Thoracic aorta (tissue), 2 donors: ENCODE measurements at places on chromosomes 4 and X.

- no peak for DNase-seq
Observed at GRCh38 chrX:335758-336155, 17.2 kb upstream of the GTPBP6 start.

DNA sequence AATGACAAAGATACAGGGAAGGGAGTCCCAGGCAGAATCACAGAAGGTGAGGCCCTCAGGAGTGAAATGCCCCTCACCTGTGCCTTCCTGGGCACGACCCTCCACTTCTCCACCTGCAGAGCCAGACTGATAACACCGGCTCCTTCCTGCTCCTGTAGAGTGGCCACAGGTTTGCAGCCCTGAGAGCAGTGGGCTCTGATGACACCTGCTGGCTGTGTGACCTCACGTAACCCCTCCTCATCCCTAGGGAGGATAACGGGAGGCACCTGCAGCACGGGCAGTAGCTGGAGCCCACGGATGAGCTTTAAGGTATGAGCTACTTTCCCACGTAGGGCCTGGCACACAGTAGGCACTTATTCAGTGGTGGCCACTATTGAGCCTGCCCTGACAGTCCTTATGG lies 25.5 kb upstream of the MAN2B2 start:
- no peak for DNase-seq

DNA sequence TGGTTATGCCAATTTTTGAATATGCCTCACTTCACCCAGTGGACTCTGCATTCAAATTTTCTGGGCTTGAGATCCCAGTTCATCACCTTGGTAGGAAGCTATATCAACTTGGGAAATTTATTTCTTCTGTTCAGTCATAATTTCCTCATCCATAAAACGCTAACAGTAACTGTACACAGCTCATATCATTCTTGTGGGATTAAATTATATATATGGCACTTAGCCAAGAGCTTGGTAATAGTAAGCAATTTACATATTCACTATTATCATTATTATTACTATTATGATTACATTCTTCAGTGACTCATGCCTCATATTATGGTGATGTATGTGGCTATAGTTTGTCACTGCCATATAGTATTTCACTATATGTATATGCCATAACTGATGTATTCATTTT lies 177.6 kb downstream of the CPE start:
- DNase-seq, result no peak

DNA sequence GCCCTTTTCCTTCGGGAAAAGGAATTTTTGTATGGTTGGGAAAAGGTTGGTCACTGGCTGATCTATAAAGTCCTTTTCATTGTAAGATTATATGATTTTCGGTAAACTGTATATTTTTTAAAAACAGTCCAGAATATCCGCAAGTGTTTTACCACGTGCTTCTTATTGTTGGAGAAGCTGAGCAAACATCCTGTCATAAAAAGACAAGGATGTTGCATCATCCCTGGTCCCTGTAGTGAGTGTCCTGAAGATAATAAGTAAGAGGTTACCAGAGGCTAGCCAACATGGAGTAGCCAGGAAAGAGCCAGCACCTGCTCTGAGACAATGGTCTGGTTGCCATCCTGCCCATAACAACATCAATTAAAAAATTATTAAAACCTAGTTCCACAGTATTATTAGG lies 5.1 kb downstream of the CXCL9 start:
- DNase-seq, result no peak

- DNase-seq, result no peak
Observed at GRCh38 chr4:33162122-33162521, 2442.0 kb downstream of the PCDH7 start.

- no peak for DNase-seq
Observed at GRCh38 chrX:121028419-121028818, 19.0 kb upstream of the GLUD2 start.

DNA sequence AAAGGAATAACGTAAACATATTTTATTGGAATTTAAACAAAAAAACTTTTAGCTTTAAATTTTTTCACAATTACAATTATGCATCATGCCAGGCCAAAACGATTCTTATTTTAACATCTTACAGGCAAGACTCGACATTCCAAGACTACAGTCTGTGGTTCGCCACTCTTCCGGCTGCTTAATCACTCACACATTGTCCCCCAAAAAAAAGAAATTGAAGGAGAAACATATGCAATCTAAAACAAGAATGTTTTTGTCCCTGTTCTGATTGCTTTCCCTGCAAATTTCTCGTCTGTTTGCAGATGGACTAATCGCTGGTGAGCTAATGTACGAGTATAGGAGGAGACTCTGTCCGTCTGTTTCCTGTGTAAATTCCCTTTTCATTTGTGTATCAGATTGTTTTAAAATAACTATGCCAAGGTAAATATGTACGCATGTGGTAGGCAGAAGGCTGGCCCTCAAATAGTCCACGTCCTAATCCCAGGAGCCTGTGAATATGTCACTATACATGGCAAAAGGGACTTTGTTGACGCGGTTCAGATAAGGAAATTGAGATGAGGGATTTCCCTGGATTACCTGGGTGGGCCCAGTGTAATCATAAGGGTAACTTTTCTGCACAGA lies 37.7 kb upstream of the MTNR1A start:
- DNase-seq, result no peak

DNA sequence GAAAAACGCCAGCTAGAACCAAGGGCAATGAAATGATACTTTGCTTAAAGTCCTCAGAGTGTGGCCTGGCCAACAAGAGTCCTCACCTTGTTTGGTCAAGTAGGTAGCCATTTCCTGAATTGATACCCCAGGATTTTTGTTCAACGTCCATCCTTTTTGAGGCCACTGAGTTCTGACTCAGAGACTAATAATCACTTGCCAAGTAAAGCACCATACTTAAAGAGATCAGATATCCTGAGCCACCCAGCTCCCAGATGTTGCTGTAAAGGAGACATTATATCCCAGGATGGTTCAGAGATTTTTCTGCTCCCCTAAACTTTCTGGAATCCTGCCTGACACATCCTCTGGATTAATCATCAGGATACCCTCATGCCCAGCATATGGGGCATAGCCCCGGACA lies 190.9 kb downstream of the RAP1GDS1 start:
- DNase-seq, result no peak

DNA sequence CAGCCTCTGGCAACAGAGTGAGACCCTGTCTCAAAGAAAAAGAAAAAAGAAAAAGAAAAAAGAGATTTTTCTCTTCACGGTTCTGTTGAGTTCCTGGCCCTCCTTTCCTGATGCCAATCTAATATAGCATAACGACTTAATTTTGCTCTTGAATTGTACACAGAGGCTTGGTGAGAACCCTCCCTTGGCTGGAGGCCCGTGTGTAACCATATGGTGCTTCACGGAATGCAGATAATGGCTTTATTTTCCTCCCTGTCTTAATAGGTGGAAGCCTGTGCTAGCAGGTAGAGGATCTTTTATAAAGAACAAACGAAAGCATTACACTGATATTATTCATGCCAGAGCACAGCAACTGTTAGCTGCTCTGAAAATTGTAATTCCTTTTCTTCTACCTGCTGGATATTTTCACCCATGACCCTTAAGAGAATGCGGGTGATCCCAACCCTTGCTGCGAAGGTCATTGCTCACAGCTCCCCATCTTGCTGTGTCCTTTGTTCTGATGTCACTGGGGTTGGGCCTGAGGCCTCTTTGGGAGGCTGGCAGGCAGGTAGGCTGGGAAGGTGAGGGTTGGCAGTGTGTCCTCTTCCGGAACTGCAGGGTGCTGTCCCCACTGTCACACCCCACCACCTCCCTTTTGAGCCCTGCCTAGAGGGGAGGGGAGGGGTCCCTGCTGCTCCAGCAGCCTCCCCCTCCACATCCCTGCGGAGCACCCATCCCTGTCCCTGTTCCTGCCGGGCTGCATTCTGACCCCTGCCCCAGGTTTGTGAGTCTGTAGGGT lies 83.8 kb upstream of the STOX2 start:
- DNase-seq, result no peak

- no peak for DNase-seq
Observed at GRCh38 chr4:105158837-105159236, 12.2 kb downstream of the TET2 start.
